T follicular helper cell (primary cell): ENCODE measurements at places on chromosomes 4 and X.

DNA sequence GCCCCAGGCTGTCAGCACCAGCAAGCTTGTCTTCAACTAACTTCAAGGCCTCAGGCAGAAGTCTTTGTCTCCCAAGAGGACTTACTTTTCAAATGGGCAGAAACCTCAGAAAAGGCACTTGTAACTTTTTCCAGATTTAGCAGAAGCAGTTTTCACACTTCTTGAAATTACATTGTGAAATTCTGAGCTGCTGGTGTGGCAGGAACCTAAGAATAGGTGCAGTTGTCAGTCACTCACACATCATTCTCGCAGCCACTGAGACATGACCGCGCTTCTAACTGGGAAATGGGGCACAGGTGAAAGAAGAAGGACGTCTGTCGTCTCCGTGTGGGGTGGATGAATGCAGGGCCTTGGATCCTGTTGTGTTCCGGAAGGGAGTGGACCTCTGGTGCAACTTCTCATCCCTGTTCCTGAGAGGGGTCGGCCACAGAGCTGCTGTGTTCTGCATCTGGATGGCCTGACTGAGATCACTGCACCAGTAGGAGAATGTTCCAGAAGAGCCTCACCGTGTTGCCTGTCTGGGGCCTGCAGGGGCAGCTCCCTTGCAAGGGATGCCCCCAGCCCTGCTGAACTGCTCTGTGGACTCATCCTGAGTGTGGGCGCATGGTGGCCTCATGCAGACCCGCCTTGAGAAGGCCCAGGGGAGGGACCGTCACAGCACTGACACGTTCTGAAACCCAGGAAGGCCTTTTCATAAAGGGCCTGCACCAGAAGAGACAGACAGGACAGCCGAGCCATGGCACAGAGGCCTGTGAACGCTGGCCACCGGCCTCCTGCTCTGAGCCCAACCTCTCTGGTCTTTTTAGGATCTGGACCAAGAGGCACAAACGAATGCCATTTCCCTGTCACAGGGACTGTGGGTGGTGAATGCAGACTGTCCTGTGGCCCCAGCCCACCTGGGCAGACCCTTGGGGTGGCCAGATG, 18.7 kb downstream of the NAT8L start:
- DNase-seq, result no peak

DNA sequence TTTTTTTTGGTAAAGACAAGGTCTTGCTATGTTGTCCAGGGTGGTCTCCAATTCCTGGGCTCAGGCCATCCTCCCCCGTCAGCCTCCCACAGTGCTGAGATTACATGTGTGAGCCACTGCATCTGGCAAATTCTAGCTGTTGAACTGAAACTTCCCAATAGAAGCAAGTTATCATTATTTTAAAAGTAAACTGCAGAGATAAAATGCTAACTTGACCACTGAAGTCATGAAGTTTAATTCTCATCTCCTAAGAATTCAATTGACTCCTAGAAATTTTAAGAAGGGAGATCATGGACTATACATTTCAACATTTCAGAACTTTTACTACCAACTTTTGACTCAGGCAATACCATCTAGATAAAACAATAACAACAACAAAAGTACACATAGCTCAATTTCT, 11.7 kb upstream of the EXOSC9 start:
- no peak for DNase-seq

GRCh38 chrX:20205927-20206708, 60.6 kb downstream of the RPS6KA3 start:
- no peak for DNase-seq

DNA sequence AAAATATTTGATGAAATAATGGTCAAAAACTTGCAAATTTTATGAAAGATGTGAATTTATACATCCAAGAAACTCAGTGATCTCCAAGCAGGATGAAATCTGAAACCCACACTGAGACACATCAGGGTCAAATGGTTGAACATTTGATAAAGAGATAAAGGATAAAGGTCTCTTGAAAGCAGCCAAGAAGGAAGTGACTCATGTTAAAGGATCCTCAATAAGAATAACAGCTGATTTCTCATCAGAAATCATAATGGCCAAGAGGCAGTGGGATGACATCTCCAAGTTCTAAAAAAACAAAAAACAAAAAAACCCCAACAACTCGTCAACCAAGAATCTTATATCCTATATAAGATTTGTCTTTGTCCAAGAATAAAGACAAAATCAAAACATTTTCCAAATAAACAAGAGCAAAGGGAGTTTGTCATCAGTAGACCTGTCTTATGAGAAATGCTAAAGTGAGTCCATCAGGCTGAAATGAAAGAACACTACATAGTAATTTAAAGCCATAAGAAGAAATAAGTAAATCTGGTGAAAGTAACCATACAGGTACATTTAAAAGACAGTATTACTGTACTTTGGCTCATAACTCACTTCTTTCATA, 121.7 kb downstream of the PDS5A start:
- no peak for DNase-seq

- no peak for DNase-seq
Observed at GRCh38 chr4:88159229-88159725, 838 bp upstream of the ABCG2 start.

GRCh38 chr4:75995727-75996126, 5.0 kb upstream of the SDAD1 start:
- no peak for DNase-seq

- DNase-seq, result no peak
Observed at GRCh38 chrX:9429767-9430166, 35.1 kb upstream of the TBL1X start.
